ENCODE measurements at places on chromosomes 3 and 15.

- ATAC-seq: peak; percentile 96
Measured at GRCh38 chr3:165642761-165643420, 194.3 kb downstream of the BCHE start.

DNA sequence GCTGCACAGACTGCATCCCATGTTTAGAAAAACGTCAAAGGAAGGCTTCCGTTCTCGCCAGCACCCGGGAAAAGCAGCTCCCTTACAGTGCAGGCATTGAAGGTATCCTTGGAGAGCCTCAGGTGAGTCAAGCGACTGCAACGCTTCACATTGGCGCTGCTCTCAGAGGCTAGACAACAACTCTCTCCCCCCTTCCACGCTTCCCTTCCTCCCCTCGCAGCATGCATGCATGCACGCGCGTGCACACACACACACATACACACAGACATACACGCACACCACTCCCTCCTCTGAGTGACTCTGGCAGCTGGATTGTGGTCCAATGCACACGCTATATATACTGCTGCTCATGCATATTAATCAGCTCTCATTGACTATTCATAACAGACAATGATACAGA is 191.1 kb downstream of the PDZRN3 start:
- no peak for ATAC-seq

DNA sequence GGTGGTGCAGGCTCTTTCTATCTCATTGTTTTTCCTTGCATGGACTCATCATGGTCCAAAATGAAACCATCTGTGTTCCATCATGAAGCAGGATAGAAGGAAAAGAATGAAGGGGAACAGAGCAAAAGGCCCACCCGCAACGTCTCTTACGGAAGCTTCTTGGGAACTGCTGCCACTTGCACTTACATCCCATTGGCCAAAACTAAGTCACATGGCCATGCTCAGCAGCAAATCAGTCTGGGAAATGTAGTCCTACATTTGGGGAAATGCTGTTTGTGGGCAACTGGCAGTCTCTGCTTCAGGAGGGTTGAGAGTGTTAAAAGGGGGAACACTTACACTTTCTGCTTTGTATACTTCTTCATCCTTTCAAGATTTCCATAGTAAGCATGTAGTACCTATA is 191.6 kb downstream of the SV2B start:
- 0 out of 3 replicates have a peak, but pooled peaks have one; percentile 22 for ATAC-seq

DNA sequence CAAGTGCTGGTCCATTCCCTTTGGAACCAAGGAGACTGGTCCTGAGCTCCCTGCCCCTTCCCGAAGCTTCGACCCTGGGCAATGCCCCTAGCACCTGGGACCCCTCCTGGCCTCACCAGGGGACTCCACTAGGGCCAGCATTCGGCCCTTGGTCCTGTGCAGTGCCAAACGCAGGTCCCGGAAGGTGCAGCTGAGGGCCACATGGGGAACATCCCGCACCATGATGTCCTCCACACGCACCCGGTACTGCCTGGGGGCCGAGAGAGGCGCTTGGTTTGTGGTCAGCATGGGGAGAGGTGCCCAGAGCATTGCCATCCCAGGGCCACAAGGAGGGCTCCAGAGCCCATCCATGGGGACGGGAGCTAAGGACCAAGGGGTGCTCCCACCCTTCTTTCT is 7.9 kb downstream of the CLCN2 start:
- ATAC-seq: no peak

GRCh38 chr15:60859996-60860494 is 369.1 kb downstream of the RORA start:
- ATAC-seq: no peak

DNA sequence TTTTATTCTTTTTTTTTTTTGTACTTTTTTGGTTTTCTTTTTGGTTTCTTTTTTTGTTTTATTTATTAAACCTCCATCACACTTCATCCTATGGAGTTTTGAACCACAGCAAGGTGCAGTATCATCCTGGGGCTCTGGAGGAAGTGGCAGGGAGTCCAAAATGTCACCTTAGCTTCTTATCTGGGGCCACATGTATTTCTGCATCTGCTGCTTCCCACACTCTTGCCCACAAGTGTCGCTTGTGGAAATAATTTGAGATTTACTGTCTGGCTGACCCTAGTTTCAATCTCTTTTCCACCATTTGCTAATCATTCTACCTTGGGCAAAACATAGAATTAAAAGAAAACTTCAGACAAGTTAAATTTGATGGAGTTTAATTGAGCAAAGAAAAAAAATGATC is 6.4 kb downstream of the OPA1 start:
- no peak for ATAC-seq
